Stimulated activated CD4-positive, alpha-beta T cell treated with anti-CD3 and anti-CD28 coated beads, TNF-alpha, amount 100 ng/mL, for 1 hour (primary cell): ENCODE measurements at places on chromosomes 13 and 19.

DNA sequence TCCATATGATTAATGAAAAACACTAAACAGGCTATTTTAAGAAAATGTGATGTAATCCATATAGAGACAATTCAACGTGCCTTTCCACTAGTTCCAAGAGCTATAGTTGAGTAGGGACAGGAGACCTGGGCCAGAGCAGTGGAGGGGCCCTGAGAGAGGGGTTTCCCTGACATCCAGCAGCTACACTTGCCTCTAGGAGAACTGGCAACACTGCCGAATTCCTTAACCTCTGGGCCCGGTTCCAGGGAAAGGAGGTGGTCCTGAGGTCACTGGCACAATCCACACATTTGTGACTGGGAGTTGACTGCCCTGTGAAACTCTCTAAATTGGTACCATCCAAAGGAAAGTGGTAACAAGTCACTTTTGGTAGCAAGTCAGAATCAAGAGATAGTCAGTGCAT is 264.4 kb downstream of the DCLK1 start:
- no peak for DNase-seq

GRCh38 chr13:24640752-24641151 is 39.5 kb upstream of the ATP12A start:
- DNase-seq: no peak

- DNase-seq: no peak
Measured at GRCh38 chr19:57165846-57166245, 1.4 kb downstream of the DUXA start.

- DNase-seq: no peak
Measured at GRCh38 chr13:30526612-30527495, 61.1 kb upstream of the HMGB1 start.

DNA sequence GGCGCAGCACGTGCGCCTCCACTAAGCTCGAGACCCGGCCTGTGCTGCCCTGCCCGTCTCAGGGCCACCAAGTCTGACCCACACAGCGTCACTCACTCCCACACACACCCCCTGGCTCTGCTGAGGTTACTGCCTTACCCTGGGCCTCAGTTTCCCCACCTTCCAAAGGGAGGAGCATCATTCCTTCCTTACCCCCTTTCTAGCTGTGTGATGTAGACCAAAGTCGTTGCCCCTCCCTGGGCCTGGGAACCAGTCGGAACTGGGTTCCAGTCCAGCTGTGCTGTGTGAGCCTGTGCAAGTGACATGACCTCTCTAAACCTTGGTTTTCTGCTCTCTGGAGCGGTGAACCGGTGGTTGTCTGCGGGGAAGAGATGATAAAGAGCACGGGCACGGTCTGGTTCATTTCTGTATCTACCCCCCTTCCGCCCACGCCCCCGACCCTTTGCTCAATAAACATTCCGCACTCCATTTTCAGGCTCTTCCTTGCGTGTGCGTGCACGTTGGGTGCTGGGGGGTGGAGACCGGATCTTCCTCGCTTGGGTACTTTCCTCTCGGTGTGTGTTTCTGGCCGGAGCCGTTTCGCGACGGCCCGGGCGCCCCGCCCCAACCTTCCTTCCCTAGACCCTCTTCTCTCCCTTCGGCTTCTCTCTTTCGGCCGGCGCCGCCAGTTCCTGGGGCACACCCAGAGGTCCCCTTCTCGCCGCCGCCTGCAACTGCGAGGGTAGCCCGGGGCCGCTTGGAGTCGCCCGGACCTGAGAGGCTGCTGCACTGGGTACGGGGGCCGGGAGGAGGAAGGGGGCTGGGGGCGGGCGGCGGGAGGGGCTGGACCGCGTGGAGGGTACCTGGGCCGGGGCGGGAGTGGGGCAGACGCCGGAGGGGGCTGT is at the start of gene ZNF581:
ZNF581 (plus strand) TSS at position 647 of the 884 bp plus-strand sequence. CDS start 923 bp downstream, outside the sequence.
- DNase-seq: no peak
